CD8-positive, alpha-beta memory T cell (primary cell): ENCODE measurements at places on chromosomes 12 and 14. TPM values are rescaled to one million over a fixed set of nuclear protein-coding genes. Genes with fewer than 3 reads are reported as not detected.

Gene NFATC4
- total RNA-seq = 0.81 TPM

DNA sequence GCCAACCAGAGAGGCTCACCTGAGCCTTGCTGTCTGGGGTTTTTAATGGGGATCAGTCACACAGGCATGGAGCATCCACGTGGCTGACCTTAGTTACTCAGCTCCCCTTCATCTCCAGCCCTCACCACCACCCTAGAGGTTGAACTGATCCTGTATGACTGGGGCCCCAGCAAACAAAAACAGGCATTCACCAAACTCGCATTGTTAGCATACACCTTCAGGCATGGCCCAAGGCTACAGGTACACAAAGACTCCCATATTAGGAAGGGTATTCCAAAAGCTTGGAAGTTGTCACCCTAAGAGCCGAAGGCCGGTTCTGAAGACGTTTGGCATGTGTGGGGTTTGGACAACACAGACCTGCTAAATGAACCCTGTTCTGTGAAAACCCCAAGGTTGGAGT is 10.0 kb downstream of the DNAH10 start:
- no peak overlapping the region for H3K4me3 ChIP-seq

- H3K27ac ChIP-seq = no peak overlapping the region
- H3K4me3 ChIP-seq = no peak overlapping the region
- no peaks in the 10 kb centered on the region for H3K27me3 ChIP-seq
- no peak for DNase-seq
Measured at GRCh38 chr12:19967001-19967400, 401.3 kb upstream of the PDE3A start.

Gene KIAA0586
- 19.3 TPM for total RNA-seq

Gene PLEKHG7
- not detected for total RNA-seq

- no peak for DNase-seq
- H3K27me3 ChIP-seq = no peaks in the 10 kb centered on the region
- no peak overlapping the region for H3K27ac ChIP-seq
- no peaks in the 10 kb centered on the region for H3K4me1 ChIP-seq
Measured at GRCh38 chr12:65466911-65467310, 188.4 kb downstream of the MSRB3 start.

- DNase-seq = no peak
- no peaks in the 10 kb centered on the region for H3K36me3 ChIP-seq
- no peak overlapping the region for H3K27ac ChIP-seq
- peaks cover 8% of the 10 kb centered on the region for H3K4me1 ChIP-seq
Measured at GRCh38 chr14:95162641-95163040, 5.3 kb upstream of the DICER1 start.

GRCh38 chr14:96176275-96176674 is 28.4 kb upstream of the BDKRB2 start:
- peaks cover 5% of the 10 kb centered on the region for H3K4me1 ChIP-seq
- H3K4me3 ChIP-seq = no peak overlapping the region
- no peak overlapping the region for H3K27ac ChIP-seq
- H3K27me3 ChIP-seq = no peaks in the 10 kb centered on the region

DNA sequence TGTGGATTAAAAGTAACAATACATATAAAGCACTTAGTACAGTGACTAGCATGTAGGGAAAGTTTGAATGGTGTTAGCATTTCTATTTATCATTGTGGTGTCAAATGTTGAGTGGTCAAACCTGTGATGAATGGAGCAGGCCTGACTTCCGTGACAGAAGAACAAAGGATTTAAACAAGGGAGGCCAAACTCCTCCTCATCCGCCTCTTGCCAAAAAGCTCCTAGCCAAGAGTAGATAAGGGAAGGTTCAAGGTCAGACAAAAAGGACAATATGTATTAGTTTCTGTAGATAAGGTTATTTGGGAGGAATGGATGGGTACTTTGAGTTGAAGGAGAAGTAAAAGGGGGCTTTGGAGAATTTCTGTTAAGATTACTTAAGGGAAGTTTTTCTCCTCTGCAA is 6.5 kb downstream of the RNASE7 start:
- no peaks in the 10 kb centered on the region for H3K36me3 ChIP-seq
- no peak for DNase-seq
- H3K4me1 ChIP-seq = peaks cover 6% of the 10 kb centered on the region
- no peak overlapping the region for H3K27ac ChIP-seq

- no peak for DNase-seq
- H3K4me3 ChIP-seq = no peak overlapping the region
- H3K4me1 ChIP-seq = no peaks in the 10 kb centered on the region
- no peak overlapping the region for H3K27ac ChIP-seq
Measured at GRCh38 chr14:36513451-36514277, 6.4 kb downstream of the NKX2-1 start.

Gene IAPP
- not detected for total RNA-seq

DNA sequence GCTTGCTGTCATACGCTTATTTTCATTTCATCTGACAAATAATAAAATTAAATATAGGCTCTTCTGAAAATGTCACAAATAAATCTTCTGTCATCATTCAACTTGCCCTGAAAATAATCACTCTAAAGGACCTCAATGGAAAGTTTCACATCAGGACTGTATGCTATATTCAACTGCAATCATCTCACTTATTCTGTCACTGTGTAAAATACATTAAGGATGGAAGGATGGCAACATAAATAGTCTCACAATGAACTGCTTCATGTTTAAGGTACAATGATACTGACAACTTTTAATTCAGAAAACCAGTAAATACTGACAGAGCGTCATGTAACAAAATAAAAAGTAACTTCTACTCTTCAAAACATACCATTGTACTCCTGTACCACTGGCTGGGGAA is 82.1 kb downstream of the CEP83 start:
- no peak overlapping the region for H3K4me3 ChIP-seq
- no peaks in the 10 kb centered on the region for H3K27me3 ChIP-seq
- no peaks in the 10 kb centered on the region for H3K4me1 ChIP-seq
- no peaks in the 10 kb centered on the region for H3K36me3 ChIP-seq

GRCh38 chr14:87975636-87976035 is 17.3 kb downstream of the GALC start:
- H3K27ac ChIP-seq = no peak overlapping the region
- H3K4me1 ChIP-seq = no peaks in the 10 kb centered on the region
- no peaks in the 10 kb centered on the region for H3K27me3 ChIP-seq
- no peak overlapping the region for H3K4me3 ChIP-seq
- DNase-seq = no peak

GRCh38 chr12:103924761-103925641 is 5.2 kb upstream of the HSP90B1 start:
- peaks cover 25% of the 10 kb centered on the region for H3K4me1 ChIP-seq
- H3K27ac ChIP-seq = no peak overlapping the region
- H3K36me3 ChIP-seq = no peaks in the 10 kb centered on the region
- H3K4me3 ChIP-seq = no peak overlapping the region
- peak; percentile 2 for DNase-seq
- no peaks in the 10 kb centered on the region for H3K27me3 ChIP-seq

GRCh38 chr14:56185992-56186391 is 67.8 kb downstream of the PELI2 start:
- H3K27ac ChIP-seq = no peak overlapping the region
- no peaks in the 10 kb centered on the region for H3K27me3 ChIP-seq
- H3K36me3 ChIP-seq = no peaks in the 10 kb centered on the region
- H3K4me1 ChIP-seq = no peaks in the 10 kb centered on the region
- no peak for DNase-seq
- H3K4me3 ChIP-seq = no peak overlapping the region

- no peak for DNase-seq
- H3K27ac ChIP-seq = no peak overlapping the region
- no peak overlapping the region for H3K4me3 ChIP-seq
- H3K27me3 ChIP-seq = peaks cover 4% of the 10 kb centered on the region
Measured at GRCh38 chr14:61264651-61265050, 16.5 kb downstream of the TMEM30B start.

Gene MANSC1
- total RNA-seq = 0.42 TPM

GRCh38 chr12:113152835-113153814 is 3.6 kb downstream of the CFAP73 start:
- DNase-seq = peak; percentile 77
- no peak overlapping the region for H3K27ac ChIP-seq
- peak overlapping the region; percentile 56 for H3K4me3 ChIP-seq
- H3K36me3 ChIP-seq = no peaks in the 10 kb centered on the region
- H3K27me3 ChIP-seq = peaks cover 5% of the 10 kb centered on the region

- DNase-seq = no peak
- H3K4me3 ChIP-seq = no peak overlapping the region
- H3K4me1 ChIP-seq = peaks cover 24% of the 10 kb centered on the region
- H3K27me3 ChIP-seq = no peaks in the 10 kb centered on the region
Measured at GRCh38 chr12:122076743-122077495, 1.6 kb upstream of the MLXIP start.

GRCh38 chr14:98293576-98293975 is 978.4 kb downstream of the BCL11B start:
- no peak overlapping the region for H3K27ac ChIP-seq
- no peak overlapping the region for H3K4me3 ChIP-seq
- H3K27me3 ChIP-seq = no peaks in the 10 kb centered on the region
- no peaks in the 10 kb centered on the region for H3K4me1 ChIP-seq
- DNase-seq = no peak
- H3K36me3 ChIP-seq = no peaks in the 10 kb centered on the region

- peak overlapping the region; percentile 90 for H3K27ac ChIP-seq
- peak; percentile 81 for DNase-seq
- H3K4me3 ChIP-seq = peak overlapping the region; percentile 72
- H3K4me1 ChIP-seq = peaks cover 51% of the 10 kb centered on the region
Measured at GRCh38 chr14:90398315-90398839, 1.5 kb downstream of the CALM1 start.

Gene KLRF1
- total RNA-seq = not detected

- no peaks in the 10 kb centered on the region for H3K36me3 ChIP-seq
- no peaks in the 10 kb centered on the region for H3K4me1 ChIP-seq
- no peak overlapping the region for H3K4me3 ChIP-seq
- H3K27me3 ChIP-seq = no peaks in the 10 kb centered on the region
- no peak for DNase-seq
- no peak overlapping the region for H3K27ac ChIP-seq
Measured at GRCh38 chr12:59724011-59724695, 128.3 kb downstream of the SLC16A7 start.

DNA sequence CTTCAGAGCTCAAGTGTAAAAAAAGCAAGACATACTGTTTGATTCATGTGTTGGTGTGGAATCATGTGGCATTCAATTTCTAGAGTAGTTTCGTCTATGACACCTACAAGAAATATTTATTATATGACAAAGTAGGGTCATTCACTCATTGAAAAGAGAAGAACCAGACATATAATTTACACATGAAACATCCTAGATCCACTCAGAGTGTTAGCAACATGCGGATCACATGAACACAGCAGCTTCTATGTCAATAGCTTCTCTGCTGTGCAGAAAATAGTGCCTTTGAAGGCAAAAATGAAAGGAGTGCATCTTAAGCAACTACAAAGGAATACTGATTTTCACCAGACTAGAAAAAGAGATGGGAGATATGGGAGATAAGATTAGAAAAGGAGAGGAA is 569.8 kb downstream of the RPS29 start:
- no peaks in the 10 kb centered on the region for H3K4me1 ChIP-seq
- DNase-seq = no peak
- no peaks in the 10 kb centered on the region for H3K27me3 ChIP-seq
- H3K4me3 ChIP-seq = no peak overlapping the region
- no peak overlapping the region for H3K27ac ChIP-seq

- no peak overlapping the region for H3K27ac ChIP-seq
- peaks cover 34% of the 10 kb centered on the region for H3K4me1 ChIP-seq
- no peaks in the 10 kb centered on the region for H3K36me3 ChIP-seq
- DNase-seq = no peak
Measured at GRCh38 chr14:74856366-74856765, 19.6 kb downstream of the PROX2 start.

DNA sequence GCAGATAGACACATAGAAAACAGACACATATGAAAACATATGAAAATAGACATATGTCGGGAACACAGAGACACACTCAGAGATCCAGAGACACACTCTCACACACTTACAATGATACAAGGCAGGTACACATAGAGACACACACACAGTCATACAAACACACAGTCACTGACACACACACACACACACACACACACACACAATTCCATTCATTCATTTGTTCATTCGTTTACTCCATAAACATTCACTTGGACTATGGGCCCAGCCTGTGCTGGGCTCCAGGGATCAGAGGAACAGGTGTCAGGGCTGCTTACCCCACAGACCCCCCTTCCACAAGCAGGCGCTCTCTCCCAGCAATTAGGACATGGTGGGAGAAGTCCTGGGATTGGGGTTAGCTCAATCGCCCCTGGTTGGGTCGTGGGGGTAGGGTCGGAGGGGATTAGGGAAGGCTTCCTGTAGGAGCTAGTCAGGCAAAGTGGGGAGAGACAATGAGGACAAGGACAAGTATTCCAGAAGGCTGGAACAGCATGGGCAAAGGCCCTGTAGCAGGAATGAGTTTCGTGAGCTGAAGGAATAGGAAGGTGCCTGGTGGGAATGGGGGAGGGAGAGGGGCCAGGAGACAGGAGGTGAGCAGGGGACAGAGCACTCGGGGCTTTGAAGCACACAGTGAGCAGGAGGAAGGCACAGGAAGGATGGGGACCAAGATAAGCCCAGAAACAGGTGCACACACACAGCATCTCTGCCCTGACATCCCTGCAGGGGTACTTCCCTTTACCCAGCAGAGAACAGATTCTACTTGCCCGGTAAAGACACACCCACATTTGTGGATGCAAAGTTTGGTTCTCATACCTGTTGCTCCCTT is 6.5 kb downstream of the RASAL1 start:
- H3K36me3 ChIP-seq = no peaks in the 10 kb centered on the region
- no peak overlapping the region for H3K27ac ChIP-seq
- H3K27me3 ChIP-seq = no peaks in the 10 kb centered on the region
- no peak overlapping the region for H3K4me3 ChIP-seq
- DNase-seq = no peak
- H3K4me1 ChIP-seq = no peaks in the 10 kb centered on the region

GRCh38 chr14:105069871-105070759 is 4.9 kb upstream of the GPR132 start:
- peaks cover 51% of the 10 kb centered on the region for H3K4me1 ChIP-seq
- no peaks in the 10 kb centered on the region for H3K27me3 ChIP-seq
- no peak overlapping the region for H3K27ac ChIP-seq
- no peak for DNase-seq
- no peaks in the 10 kb centered on the region for H3K36me3 ChIP-seq

- H3K4me1 ChIP-seq = peaks cover 37% of the 10 kb centered on the region
- no peak overlapping the region for H3K4me3 ChIP-seq
- H3K27me3 ChIP-seq = no peaks in the 10 kb centered on the region
- DNase-seq = no peak
- H3K27ac ChIP-seq = no peak overlapping the region
Measured at GRCh38 chr12:49761677-49762467, 20.5 kb downstream of the TMBIM6 start.
